ENCODE measurements at places on chromosomes 7 and 10. TPM values are rescaled to one million over a fixed set of nuclear protein-coding genes. Genes with fewer than 3 reads are reported as not detected.
A peak's percentile ranks its signal among the peaks of the same experiment; 100 is the strongest.

GRCh38 chr10:131858583-131859340, 42.0 kb upstream of the PPP2R2D start:
- no peak for DNase-seq

DNA sequence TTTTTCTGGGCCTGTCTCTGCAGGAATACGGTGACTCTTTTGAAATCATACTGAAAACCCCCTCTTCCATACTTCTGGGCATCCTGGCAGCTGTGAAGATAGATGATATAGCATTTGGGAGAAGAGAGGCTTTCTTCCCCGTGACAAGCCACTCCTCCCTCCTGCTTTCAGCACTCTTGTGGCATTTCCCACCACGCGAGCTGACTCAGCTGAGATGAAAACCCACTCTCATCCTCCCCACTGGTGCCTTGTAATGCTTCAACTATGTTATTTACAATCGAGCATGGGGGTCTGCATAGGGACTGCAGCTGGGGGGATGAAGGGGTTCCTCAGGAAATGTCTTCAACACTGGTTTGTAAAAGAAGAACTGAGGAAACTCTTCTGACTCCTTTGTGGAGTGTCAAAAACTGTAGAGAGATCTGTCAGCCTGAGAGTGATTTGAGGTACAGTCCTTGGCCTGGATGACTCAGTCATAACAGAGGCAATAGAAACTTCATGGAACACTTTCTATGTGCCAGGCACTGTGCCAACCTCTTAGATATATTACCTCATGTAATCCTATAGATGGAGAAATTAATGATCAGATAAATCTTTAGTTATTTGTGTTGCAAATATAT, 1.7 kb upstream of the TBATA start:
- DNase-seq, result no peak

DNA sequence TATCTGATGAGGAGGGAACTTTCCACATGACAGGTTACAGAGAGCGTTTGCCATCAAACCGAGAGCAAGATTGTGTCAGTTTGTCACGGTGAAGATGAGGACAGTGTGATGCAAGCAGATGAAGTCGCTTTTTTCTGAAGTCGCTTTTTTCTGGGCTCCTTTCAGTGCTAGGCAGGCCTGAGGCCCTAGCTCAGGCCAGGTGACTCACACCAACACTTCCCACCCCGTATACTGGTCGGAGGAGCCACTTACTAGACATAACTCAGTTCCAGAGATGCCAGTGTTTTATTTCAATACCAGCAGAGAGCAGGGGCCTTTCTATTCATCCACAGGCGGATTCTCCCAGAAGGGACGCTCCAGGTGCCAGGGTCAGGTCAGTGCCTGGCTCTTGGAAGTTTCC, 58.9 kb downstream of the SFMBT2 start:
- no peak for DNase-seq

Gene KRIT1
- total RNA-seq, result 47.3 TPM

- DNase-seq, result no peak
These were observed 118.5 kb downstream of the ETV1 start for GRCh38 chr7:13871008-13871407.

Gene FKBP9
- 0.93 TPM for total RNA-seq

DNA sequence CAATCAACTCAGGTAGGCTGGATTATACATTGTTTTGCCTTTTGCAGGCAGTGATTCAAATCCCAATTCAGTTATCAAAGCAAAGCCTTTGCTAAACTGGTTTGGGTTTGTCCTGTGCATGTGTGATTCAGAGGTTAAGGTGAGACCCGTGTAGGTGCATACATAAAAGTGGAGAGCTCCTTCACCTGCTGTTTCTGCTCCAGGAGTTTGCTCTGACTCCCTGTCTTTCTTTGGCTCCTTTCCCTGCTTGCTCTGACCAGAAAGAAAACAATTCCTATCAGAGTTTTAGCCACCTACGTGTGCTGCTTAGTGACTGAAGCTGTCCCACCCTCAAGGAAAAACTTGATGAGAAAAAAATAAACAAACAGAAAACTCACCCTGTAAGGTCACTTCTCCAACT, 101.1 kb downstream of the TPST1 start:
- DNase-seq, result peak; percentile 34

Gene AFAP1L2
- total RNA-seq, result 3.9 TPM

Gene C10orf95
- 0.33 TPM for total RNA-seq

Gene OR13A1
- not detected for total RNA-seq

GRCh38 chr10:45550903-45551786, 121.4 kb downstream of the ZFAND4 start:
- DNase-seq, result no peak

Gene ABLIM1
- total RNA-seq, result 18.5 TPM

Gene AKR1B15
- not detected for total RNA-seq

DNA sequence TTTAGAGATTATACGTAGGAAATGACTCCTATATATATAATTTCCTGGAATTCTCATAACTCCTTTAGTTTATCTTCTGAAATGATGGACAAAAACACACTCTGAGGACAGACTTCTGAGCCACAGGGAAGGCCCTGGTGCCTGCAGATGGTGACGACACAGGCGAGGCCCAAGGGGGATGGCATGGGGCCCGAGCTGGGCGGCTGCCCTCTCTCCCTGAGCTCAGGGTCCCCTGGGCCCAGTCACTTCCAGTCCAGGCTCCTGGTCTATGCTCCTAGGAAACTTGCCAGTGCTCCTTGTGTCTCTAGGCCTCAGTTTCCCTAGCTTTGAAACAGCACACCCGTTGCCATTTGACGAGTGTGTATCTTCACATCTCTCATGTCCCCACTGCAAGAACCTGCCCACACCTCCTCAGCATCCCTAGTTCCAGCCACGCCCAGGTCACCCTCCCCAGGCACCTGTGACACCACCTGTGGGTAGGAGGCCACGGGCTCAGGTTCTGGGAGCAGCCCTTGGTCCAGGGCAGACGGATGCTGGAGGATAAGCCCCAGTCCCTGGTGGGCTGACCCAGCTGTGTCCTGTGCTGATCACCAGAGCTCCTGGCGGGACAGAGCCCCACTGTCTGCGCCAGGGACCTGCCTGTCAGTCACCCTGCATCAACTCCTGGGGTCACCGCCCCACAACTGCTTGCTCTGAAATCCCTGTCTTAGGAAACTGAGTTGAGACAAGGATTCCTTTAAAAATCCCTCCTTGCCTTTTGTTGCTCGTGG, 23.4 kb upstream of the SHH start:
- no peak for DNase-seq

GRCh38 chr10:51876503-51876902, 177.1 kb upstream of the CSTF2T start:
- no peak for DNase-seq

DNA sequence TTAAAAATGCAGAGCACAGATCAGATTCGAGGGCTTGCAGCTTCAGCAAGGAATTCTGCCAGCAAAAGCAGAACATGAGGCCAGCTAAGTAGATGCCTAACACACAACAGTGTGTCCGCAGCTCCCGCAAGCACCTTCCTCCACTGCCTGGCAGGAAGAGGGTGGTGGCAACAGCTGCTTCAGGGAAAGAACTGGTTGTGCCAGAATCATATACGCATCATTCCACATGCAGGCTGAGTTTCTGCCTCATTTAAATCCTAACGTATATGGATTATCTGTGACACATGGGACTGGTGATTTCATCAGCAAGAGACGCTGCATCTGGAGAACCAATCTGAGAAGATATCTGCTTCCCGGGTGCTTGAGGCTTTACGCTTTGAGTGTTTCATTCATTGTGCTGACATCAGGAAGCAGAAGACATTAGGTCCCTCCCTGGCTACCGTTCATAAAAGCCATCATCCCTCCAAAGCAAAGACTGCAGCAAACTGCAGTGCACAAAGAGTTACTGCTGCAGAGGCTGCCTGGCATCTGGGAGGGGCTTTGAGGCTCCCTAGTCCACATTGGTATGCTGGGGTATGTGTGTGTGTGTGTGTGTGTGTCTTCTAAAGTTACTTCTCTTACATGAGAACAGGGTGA, 78.8 kb downstream of the FAM13C start:
- no peak for DNase-seq

- no peak for DNase-seq
These were observed 45.6 kb downstream of the LANCL2 start for GRCh38 chr7:55410667-55411239.

- DNase-seq, result peak; percentile 89
These were observed at the start of gene PDLIM1 for GRCh38 chr10:95290461-95291364. Gene PDLIM1, minus strand, starts transcription at chr10:95291003. Its CDS starts 88 bp downstream, at chr10:95290915.

Gene ADAP1
- total RNA-seq, result 70.2 TPM

DNA sequence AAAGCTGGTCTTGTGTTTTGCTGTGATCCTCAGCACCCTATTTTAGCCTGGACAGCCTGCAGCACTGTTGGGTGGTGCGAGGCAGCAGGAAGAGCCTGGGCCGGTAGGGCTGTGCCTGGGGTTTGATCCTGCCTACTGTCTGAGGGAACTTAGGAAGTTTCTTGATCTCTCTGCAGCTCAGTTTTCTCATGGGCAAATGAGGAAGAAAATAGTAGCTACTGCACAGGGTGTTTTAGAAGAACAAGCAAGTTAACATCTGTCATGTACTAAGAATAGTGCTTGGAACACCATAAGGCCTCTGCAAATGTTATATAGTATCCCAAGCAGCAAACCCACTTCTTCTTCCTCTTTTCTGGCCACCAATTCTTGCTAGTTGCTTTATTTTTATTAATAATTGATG, 12.0 kb upstream of the AGR2 start:
- DNase-seq, result no peak

Gene SEMA3D
- 0.64 TPM for total RNA-seq

GRCh38 chr7:158021836-158022235, 565.8 kb downstream of the PTPRN2 start:
- DNase-seq, result no peak

DNA sequence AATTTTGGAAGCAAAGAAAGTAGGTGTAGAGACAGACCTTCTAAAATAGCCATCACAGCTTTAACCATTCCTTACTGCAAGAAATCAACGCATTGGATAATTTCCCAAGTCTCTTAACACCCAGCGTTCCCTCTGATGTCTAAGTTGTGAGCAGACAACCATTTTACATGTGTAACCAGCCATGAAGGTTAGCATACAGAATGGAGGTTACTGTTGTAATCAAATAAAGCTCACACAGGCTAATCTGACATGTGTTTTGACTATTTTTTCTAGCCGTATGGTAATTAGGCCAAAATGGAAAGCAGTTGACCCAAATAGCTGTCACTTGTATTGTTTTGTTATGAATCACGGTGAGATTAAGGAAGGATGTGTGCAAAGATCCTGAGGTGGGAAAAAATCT, 336.4 kb downstream of the RNLS start:
- DNase-seq, result no peak

Measured in activated CD4-positive, alpha-beta T cell treated with anti-CD3 and anti-CD28 coated beads, Interleukin-2, amount 10 ng/mL, durations not matched to agents 24 days and 14 days (primary cell).